ENCODE measurements at places on chromosomes 3 and 15. TPM values are rescaled to one million over a fixed set of nuclear protein-coding genes. Genes with fewer than 3 reads are reported as not detected.

- DNase-seq = no peak
Observed at GRCh38 chr3:177026505-177027277, 170.6 kb downstream of the TBL1XR1 start.

DNA sequence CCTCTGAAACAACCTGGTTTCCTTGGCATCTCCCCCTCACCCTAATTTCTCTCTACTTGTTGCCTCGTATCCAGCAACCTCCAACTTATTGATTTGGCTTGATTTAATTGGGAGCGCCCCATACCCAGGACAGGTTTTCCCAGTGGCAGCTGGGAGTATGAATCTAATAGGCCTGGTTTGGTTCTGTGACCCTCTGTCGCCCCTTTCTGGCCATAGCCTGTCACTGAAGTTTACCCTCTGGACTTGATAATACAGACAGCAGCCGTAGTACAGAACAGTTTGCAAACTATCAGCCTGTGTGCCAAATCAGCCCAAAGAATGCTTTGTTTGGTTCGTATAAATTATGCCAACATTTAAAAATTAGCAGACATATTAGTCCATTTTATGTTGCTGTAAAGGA is 525.1 kb upstream of the GOLIM4 start:
- no peak for DNase-seq

The SKOR1 gene
- 0.07 TPM for total RNA-seq

- DNase-seq = no peak
Observed at GRCh38 chr15:70584441-70584837, 178.9 kb downstream of the UACA start.

The LCTL gene
- not detected for total RNA-seq

DNA sequence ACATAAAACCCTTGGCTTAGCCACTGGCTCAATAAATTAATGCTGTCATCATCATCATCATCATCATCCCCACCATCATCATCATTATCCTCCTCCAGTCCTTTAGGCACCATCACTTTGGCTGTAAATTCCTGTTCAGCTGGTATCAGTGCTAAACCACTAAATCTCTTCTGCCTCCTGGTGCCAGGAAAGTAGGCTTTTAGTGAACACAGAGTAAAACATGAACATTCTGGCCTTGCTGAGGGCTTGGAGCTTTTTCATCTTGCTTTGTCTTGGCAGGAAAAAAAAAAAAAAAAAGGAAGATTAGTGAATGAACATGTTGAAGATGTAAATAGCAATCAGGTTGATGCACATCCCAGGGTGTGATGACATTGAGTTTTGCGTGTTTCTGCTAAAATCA is 67.3 kb upstream of the EIF1B start:
- DNase-seq = no peak

DNA sequence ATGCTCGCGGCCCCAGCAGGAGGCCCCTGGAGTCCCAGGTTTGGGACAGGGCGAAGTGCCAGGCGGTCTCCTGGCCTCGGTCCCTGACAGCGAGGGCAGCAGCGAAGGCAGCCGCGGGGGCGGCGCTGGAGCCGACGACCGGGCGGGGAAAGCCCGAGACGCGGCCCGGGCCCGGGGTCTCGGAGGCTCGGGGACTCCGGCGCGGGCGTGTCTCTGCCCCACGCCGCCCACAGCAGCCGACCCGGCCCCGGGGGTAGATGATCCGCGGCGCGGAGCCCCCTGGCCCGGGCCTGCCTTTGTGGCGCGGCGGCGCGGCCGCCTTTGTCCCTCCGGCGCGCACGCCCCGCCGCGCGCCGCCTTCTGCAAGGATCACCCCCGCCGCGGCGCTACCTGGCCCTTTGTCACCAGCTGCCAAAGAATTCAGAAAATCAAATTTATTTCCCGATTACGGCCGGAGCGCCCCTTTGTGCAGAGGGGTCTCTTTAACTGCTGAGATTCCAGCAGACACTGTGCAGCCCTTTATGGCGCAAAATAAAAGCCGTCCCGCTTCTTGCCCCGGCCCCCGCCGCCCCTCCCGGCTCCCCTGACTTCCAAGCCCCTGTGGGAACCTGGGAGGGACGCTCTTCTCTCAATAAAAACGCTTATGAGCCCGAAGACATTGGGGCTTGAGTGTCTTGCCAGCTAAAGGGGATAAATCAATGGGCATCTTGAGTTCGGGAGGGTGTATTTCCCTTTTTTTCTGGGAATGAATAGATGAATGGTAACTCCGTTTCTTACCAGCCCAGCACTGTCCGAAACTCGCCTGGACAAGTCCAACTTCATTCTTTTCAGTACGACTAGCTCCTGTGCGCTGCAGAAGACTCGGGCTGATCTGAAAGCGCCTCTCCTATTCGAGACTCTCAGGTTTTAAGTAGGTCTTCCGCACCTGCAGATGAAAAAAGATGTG is 68.4 kb downstream of the HES1 start:
- DNase-seq = no peak

The RTP3 gene
- total RNA-seq = 0.07 TPM

GRCh38 chr3:166685246-166685645 is 694.9 kb downstream of the ZBBX start:
- no peak for DNase-seq

The ALDH1A2 gene
- 4.0 TPM for total RNA-seq

GRCh38 chr15:58474741-58475323 is 43.0 kb downstream of the LIPC start:
- no peak for DNase-seq

DNA sequence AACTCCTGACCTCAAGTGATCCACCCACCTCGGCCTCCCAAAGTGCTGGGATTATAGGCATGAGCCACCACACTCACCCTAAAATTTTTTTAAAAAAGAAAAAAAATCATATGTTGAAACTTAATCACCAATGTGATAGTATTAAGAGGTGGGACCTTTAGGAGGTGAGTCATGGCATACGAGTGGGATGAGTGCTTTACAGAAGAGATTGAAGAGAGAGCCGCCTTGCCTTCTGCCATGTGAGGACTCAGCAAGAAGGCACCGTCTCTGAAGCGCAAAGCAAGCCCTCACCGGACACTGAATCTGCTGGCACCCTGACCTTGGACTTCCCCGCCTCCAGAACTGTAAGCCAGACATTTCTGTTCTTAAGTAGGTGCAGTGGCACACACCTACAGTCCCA is 5.5 kb downstream of the ARPIN start:
- DNase-seq = no peak

- DNase-seq = no peak
Observed at GRCh38 chr3:181454451-181455027, 257.2 kb upstream of the SOX2 start.

GRCh38 chr15:66237513-66238235 is 15.9 kb downstream of the MEGF11 start:
- DNase-seq = no peak

The PROK2 gene
- not detected for total RNA-seq

The PLIN1 gene
- 0.07 TPM for total RNA-seq

- no peak for DNase-seq
Observed at GRCh38 chr15:89848970-89849292, 34.3 kb upstream of the ANPEP start.

DNA sequence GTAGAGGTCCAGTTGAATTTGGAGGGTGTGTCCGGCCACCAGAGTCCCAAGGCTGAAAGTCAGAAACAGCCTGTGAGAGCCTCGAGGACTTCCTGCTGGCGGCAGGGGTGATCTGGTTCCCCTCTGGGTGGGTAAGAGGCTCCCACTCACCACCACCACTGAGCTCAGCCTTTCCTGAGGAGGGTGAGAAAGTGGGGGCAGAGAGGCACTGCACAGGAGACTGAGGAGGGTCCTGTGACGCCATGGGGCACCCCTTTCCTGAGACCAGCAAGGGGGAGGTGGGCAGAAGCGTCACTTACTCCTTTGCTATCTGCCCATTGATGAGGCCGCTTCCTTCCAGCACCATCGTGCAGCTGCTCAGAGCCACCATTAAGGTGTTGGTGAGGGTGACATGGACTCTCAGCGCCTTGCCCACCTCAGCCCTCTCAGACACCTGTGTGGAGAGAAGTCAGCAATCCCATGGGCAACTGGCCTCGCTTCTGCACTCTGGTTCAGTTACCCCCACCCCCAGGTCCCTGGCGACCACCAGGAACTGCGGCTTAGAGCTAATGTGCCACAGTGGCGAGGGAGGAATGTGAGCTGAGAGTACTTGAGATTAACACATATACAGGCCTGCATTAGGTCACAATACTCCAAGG is 10.0 kb upstream of the TGM5 start:
- no peak for DNase-seq

The ARPP21 gene
- 0.07 TPM for total RNA-seq

- peak; percentile 17 for DNase-seq
Observed at GRCh38 chr15:39786447-39787056, 3.9 kb upstream of the FSIP1 start.

The SYNPR gene
- total RNA-seq = not detected

DNA sequence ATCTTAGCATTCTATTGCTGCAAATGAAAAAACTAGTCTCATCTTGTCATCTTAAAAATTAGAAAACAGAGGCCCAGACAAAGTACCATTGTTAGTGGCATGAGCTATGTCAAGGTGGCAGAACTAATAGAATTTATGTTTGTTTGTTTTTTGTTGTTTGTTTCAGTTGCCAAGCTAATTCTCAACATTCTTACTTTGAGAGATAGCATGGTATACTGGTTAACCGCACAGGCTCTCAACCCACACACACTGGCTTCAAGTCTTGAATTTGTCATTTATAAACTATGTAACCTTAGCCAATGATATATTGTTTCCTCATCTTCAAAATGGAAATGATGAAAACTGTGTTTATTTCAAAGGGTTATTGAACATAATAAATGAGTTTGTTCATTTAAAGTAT is 367.6 kb upstream of the PLSCR5 start:
- DNase-seq = no peak

DNA sequence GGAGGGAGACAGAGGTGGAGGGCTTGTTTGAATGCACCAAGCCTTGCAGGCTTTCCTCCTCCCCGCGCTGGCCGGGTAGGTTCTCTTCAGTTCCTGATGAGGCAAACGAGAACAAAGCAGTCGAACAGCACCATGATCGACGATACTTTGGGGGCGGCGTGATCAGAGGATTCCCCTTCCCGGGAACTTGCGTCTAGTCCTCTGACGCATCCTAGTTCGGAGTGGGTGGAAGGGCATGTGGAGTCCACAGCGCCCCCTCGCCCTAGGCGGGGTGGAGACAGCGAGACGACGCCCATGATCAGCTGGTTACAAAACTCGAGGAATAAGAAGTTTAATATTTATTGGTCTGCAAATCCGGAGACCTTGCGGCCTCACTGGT is 452 bp upstream of the SV2B start:
- no peak for DNase-seq

- no peak for DNase-seq
Observed at GRCh38 chr3:38739396-38739689, 76.7 kb downstream of the SCN10A start.

The CLDN16 gene
- not detected for total RNA-seq

DNA sequence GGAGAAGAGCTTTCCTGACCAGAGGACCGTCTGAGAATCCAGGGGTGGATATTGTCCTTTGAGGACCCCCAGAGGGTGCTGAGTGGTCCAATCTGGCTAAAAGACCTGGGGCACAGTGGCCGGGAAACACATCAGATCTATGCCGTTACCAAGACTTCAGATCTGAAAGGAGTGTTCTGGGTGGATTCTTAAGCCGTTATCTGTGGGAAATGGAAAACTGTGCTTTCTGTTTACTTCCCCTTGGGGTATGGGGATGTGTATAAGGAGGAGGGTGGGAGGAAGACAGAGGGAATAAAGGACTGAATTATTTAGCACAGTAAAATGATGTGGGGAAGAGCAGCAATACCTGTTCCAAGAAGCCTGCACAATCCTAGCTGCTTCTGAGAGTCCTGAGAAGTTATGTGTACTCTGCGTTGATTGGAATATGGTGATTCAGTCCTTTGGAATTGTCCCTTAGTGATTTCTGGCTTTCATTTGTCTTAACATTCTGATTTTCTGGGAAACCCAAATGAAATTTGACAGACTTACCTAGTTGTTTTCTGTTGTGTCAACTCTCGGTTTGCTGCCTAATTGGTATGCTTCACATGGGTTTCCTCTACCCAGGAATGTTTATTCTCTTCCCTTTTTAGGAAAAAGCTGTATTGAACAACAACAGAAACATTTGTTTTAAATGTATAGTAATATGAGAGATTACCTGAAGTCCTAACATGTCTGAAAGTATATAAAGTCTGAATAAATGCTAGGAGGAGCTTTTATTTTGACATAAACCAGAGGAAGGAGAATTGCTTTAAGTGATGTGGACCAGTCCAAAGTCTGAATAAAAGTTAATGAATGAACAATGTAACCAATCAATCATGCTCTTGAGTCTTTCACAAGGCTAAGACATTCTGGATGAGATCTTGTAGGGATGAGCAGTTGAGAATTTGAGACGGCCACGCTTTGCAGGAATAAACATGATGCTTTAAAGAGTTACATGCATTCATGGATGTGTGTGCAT is 427.1 kb upstream of the C2CD4B start:
- no peak for DNase-seq
